ENCODE measurements at places on chromosomes 5 and 9. TPM values are rescaled to one million over a fixed set of nuclear protein-coding genes. Genes with fewer than 3 reads are reported as not detected.

DNA sequence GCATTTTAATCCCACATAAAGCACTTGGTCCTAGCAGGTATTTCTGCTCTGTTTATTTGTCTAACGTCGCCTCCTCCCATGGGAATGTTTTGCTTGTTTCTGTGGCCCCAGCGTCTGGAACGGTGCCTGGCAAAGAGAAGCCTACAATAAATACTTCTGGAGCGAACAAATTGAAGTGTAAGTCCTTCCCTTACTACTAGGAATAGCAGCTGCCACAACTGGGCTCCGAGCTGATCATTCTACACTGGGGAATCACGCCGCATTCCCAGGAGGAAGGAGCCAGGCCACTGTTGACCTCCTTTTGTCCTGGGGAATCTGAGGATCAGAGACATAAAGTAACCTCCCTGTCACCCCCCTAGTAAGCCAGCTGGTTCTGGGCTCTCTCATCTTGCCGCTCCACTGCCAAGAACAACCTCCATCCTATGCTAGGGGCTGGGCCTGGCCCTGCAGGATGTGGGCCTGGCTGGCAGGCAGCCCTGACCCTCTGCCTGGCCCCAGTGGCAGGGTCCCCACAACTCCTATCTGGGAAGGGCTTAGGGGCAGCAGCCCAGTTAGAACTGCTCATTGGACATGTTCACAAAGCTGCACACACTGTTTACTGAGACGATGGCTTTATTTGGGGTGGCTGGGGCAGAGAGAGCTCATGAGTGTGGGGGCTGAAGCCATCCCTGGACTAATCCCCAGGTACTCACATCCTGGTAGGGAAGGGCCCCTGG lies 82.8 kb downstream of the GTF3C4 start:
- no peak for DNase-seq

DNA sequence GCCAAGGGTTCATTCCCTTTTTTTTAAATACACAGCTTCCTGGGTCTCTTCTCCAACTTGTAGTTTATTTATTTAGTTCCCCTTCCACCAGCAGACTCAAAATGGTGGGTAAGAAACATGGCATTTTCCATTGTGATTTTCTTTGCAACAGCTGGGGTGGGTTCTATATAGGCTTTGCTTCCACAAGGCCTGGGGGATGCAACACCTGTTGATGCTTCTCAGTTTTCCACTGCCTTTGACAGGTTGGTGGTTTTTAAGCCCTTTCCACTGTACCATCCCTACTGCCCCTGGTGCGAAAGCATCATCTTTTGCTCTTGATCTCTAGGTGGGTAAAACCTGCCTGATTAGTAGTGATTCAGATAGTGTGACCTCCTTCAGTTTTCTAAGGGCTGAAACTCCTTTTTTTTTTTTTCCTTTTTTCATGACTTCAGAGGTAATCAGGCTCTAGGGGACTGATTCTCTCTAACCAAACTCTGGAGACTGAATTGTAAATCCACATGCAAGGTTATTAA lies 8.5 kb downstream of the KDM3B start:
- DNase-seq, result no peak

GRCh38 chr5:66713998-66714397 lies 117.8 kb downstream of the MAST4 start:
- no peak for DNase-seq

- no peak for DNase-seq
Measured at GRCh38 chr9:17090041-17090440, 44.8 kb upstream of the CNTLN start.

Gene EPB41L4B
- 15.9 TPM for total RNA-seq

DNA sequence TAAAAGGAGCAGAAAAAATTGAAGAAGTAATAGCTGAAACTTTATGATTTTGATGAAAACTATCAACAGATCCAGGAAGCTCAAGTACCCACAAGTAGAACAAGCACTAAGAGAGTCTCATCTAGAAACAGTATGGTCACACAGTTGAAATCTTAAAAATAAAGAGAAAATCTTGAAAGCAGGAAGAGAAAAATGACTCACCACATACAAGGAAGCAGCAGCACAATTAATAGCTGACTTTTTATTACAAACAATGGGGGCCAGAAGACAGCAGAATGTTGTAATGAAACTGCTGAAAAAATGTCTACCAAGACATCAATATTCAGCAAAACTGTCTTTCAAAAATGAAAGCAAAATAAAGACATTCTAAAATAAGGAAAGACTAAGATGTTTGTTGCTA lies 1108.3 kb upstream of the DMAC1 start:
- no peak for DNase-seq

DNA sequence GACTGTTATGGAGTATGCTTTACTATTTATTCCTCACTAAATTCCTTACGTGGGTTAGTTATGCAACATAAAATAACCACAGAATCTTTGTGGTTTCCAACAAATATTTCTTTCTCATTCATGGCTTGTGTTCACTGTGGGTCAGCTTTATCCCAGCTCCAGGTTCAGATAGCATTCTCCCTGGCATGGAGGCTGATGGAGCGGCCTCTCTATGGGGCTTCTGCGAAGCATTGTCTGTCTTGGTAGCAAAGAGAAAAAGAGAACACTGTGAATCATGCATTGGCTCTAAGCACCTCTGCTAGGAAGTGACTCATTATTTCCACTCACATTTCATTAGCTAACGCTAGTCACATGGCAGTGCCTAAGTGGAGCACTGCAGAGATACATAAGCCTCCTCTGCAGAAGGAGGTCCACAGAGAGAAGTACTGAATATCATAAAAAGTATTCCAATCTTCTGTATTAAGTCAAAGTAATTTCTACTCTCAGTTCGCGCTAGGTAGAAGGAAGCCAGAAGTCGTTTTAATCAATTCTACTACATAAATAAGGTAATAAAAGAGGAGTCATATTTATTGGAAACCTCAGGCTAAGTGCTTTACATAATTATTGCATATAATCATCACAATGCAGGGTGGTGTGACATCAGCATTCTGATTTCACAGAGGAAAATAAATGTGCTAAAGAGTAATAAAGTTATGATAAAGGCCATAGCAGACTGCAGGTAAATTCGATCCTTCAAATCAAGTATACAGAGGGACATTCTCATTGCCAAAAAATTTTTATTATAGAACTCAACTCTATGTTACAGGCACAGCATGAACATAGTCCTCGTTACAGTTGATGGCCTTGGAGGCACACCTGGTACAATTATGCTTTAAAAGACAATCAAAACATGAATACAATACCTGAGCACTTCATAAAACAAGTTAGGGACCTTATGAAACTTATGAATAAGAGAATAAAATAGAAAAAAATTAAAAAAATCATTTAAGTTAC lies 531.1 kb downstream of the CETN3 start:
- no peak for DNase-seq

Gene MYOZ3
- total RNA-seq, result 2.6 TPM

Gene ENTREP1
- total RNA-seq, result 14.6 TPM

DNA sequence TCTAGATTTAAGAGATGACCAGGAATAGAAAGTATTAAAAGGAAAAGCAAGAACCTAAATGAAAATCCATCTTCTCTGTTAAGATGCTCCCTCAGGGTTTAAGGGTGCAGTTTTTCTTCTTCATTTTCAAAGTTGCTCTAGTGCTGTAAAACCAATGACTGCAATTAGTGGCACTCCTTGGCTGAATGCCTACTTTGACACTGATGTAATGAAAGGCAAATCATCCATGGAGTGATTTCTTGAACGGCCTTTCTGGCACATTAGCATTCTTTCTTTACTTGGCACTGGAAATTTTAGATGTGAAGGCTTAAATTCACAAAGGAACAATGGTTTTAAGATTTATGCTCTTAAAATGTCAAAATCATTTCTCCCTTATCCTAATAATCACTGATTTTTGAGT lies 19.3 kb upstream of the ISCA1 start:
- DNase-seq, result no peak

DNA sequence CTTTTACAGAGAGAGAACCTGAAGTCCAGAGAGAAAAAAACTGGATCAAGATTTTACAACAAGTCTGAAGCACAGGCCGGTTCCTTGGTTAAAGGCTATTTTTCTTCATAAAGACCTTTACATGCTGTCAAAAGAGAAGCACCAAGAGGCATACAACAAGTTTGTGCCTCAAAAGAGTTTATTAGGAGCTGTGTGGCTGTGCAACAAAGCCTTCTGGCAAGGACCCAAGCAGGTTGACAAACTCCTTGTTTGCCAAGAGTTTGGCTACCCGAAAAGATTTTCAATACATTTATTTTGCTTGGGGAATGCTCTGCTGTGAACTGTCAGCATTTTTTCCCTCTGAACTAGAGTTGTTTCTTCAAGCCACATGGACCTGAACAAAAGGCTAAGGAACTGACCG lies 202.9 kb upstream of the RAD23B start:
- DNase-seq, result no peak

DNA sequence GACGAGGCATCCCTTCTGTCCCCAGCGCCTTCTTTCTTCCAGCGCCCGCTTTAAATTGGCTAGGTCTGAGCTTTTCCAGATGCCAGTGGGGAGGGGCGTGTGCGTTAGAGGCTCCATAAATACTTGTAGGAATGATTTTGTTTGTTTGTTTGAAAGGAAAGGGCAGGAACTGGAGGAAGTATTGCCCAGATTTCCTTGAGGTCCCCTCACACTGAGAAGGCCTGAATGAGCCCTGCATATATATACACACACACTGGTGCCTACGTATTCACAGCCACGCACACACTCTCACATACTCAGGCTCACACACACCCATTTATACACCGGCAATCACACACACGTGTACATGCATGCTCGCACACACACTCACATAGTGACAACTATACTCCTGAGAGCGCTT lies 1.0 kb upstream of the SLIT3 start:
- DNase-seq, result no peak

- no peak for DNase-seq
Measured at GRCh38 chr5:76292620-76293322, 110.3 kb upstream of the IQGAP2 start.

Gene FUT7
- not detected for total RNA-seq

DNA sequence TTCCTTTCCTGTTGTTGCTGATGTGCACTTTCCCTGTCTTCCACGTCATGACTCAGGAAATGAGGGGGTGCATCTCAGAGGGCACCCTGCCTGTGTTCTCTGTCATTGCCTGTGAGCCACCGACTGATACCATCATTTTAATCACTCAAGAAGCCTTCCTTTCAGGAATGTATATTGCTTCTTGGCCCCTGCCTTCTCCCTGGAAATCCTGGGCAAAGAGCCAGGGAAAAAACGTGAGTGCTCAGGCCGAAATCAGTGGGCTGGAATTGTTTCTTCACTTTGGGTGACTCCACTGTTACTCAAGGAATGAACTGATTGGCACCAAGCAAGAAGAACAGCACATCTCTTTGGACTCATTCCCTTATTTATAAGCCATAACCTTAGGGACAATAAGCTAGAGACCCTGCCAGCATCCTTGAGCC lies 126.1 kb downstream of the SNX18 start:
- DNase-seq, result no peak

GRCh38 chr5:172909931-172910502 lies 49.2 kb upstream of the RPL26L1 start:
- no peak for DNase-seq

GRCh38 chr5:37198061-37198460 lies 51.1 kb downstream of the CPLANE1 start:
- DNase-seq, result no peak

DNA sequence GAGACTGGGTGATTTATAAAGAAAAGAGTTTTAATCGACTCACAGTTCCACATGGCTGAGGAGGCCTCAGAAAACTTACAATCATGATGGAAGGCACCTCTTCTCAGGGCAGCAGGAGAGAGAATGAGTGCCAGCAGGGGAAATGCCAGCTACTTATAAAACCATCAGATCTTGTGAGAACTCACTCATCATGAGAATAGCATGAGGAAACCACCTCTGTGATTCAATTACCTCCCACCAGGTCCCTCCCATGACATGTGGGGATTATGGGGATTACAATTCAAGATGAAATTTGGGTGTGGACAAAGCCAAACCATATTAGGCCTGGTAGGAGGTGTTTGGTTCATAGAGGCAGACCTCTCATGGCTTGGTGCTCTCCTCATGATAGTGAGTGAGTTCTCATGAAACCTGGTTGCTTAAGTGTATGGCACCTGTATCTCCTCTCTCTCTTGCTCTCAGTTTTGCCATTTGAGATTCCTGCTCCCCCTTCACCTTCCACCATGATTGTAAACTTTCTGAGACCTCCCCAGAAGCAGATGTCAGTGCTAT lies 39.8 kb downstream of the GAPT start:
- no peak for DNase-seq

Gene SV2C
- total RNA-seq, result 0.60 TPM

DNA sequence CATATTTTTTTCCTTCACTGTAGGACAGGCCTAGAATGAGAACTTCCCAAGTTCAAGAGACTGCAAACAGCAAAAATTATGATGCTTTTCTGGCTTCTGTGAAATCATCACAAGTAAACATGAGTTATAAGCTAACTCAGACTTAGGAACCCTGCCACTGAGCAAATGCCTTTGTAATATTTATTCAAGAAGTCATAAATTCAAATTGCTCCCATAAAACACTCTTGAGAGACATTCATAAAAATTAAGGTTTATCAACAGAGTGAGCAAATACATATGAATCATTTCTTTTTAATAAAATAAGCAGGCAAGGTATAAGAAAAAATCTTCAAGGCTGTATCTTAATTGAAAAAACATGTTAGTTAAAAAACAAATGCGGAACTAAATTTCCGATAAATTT lies 124.2 kb downstream of the GNA14 start:
- no peak for DNase-seq

- no peak for DNase-seq
Measured at GRCh38 chr5:158751961-158752655, 347.6 kb downstream of the EBF1 start.
